ENCODE measurements at places on chromosomes 11 and 22. TPM values are rescaled to one million over a fixed set of nuclear protein-coding genes. Genes with fewer than 3 reads are reported as not detected.

The GUCY1A2 gene
- polyA plus RNA-seq: 3.4 TPM

The ANGPTL5 gene
- 0.74 TPM for polyA plus RNA-seq

The PATE2 gene
- 0.76 TPM for polyA plus RNA-seq

The PITPNM1 gene
- polyA plus RNA-seq: 19.6 TPM

The MS4A18 gene
- 0.96 TPM for polyA plus RNA-seq

The PSMA1 gene
- polyA plus RNA-seq: 117 TPM

Measured in testis (tissue), 5 donors.